ENCODE measurements at places on chromosomes 1 and 21.
A peak's percentile ranks its signal among the peaks of the same experiment; 100 is the strongest.

GRCh38 chr1:67735206-67735605, 50.2 kb downstream of the GADD45A start:
- no peak for DNase-seq

GRCh38 chr1:203765029-203765837, at the start of gene LAX1:
Gene LAX1 (plus strand): TSS chr1:203765183. CDS start chr1:203765566, 383 bp downstream.
- DNase-seq: peak; percentile 69

GRCh38 chr1:18001725-18002124, 105.9 kb upstream of the IGSF21 start:
- no peak for DNase-seq

DNA sequence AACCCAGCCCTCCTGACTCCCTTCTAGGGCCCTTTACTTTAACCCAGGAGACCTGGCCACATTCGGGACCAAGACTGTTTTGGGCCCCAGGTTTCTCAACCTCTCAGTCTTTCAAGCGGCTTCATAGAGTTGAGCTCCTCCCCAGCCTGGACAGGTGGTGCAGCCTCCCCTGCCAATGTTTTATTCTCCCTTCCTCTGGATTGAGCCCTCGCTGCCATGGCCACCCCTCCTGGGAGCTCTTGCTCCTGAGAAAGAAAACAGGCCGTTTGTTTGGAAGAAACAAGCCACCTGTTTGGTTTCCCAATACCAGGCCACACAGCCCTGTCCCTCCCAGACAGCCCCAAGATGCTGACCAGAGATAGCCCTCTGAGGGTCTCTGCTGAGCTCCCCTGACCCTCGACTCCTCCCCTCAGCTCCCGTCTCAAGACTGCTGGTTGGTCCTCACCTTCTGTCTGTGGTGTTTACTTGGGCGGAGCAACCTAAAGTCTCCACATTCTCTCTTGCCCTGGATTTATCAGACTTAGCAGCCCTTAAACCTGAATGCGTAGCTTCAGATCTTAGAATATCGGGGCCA, 3.3 kb downstream of the TMEM51 start:
- no peak for DNase-seq

- DNase-seq: no peak
These were observed 31.4 kb downstream of the TMEM53 start for GRCh38 chr1:44642925-44643324.

DNA sequence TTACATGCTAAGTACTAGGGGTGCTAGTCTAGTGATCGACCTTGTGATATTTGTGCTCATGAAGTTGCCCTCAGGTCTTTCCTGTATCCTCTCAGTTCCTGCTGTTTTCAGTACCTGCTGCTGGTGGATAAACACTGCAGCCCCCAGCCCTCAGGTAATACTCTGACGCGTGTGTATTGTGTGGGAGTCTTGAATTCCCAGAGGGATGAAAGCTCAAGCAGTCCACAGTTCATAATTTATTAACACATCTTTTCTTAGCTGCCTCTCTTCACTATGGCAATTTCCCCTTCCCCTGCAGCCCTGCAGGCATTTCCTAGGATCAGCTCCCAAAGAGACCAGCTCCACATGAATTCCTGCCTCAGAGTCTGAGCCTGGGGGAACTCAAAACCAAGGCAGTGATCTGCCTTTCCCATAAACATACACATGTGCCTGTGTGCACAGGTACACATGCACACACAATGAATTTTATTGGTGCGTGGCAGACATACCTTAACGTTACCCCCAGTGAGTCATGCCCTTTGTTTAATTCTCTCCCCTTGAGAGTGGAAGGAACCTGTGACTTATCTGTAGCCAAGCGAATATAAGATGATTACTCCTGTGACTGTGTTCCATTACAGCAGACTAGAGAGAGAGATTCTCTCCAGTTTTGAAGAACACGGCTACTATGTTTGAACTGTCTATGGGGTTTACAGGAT, 14.1 kb upstream of the HMGCS2 start:
- DNase-seq: no peak

- DNase-seq: no peak
These were observed 12.7 kb downstream of the CFAP298 start for GRCh38 chr21:32599526-32599925.

DNA sequence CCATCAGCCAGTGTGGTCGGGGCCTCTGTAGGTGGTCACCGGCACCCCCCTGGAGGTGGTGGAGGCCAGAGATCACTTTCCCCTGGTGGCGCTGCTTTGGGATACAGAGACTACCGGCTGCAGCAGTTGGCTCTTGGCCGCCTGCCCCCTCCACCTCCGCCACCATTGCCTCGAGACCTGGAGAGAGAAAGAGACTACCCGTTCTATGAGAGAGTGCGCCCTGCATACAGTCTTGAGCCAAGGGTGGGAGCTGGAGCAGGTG, 961 bp downstream of the RBM15 start:
- no peak for DNase-seq

GRCh38 chr21:15749861-15750159, 20.0 kb downstream of the USP25 start:
- no peak for DNase-seq

- no peak for DNase-seq
These were observed 122.3 kb downstream of the TGFB2 start for GRCh38 chr1:218467101-218468072.

- no peak for DNase-seq
These were observed 27.4 kb downstream of the SNRPE start for GRCh38 chr1:203888807-203889251.

- peak; percentile 5 for DNase-seq
These were observed 1093.6 kb upstream of the B3GALT2 start for GRCh38 chr1:194279975-194280374.

GRCh38 chr1:91827459-91828321, 58.3 kb downstream of the TGFBR3 start:
- DNase-seq: no peak

GRCh38 chr1:228081578-228082213, 812 bp upstream of the ARF1 start:
- no peak for DNase-seq

DNA sequence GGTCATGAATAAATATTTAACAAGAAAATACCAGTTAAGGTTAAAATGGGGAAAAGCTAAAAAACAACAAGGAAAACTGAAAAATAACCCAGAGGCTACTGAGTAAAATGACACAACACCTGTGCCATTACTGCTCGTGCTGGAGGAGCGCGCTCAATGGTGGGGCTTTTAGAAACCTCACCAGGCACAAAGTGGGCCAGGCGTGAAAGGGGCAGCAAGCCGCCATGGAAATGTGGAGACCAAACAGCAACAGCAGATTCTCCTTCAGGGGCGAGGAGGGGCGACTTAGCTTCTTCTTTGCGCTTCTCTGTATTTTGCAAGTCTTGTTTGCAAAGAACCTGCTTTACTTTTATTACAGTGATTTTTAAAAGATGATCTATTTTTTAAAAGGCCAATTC, 18.9 kb upstream of the SPATC1L start:
- DNase-seq: no peak

- peak; percentile 97 for DNase-seq
These were observed 450 bp upstream of the POU3F1 start for GRCh38 chr1:38046884-38047602.

All from GM20000 (cell line).